ENCODE measurements at places on chromosomes 12 and 14.

DNA sequence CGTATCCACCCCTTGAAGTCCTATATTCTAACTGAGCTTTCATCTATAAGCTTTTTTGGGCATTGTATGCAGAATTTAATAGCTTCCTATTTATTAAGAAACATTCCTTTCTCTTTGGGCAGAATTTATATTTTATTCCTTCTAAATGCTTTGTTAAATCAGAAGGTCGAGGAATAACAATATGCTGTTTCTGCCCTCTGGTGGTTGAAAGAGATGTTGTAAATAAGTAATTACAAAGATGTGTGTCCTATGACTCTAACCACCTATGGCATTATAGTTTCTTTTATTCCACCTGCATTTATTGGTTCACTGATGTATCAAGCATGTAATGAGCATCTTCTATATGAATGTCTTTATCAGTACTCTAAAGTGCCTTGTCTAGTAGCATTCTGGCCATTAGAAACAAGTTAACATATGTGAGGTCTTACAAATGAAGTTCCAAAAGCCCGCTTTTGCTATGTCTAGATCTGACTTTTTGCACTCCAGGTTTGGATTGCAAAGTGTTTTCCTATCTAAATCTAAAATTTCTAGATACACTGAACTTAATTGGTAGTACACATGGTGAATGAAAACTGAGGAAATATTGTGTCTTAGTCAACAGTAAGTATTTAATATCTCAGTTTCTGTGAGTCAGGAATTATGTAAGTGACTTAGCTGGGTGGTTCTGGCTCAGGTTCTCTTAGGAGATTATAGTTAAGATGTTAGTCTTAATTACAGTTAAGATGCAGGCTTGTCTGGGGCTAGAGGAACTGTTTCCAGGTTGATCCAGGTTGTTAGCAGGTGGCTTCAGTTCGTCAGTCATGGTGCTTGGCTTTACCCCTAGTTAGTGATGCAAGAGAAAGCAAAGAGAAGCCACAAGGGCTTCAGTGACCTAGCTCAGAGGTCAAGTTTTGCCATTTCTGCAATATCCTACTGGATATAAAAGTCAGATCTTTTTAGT lies 57.5 kb downstream of the PLEKHA5 start:
- peak; percentile 65 for DNase-seq

GRCh38 chr12:69097619-69098368 lies 141.6 kb upstream of the CPSF6 start:
- no peak for DNase-seq

- DNase-seq = no peak
Measured at GRCh38 chr12:41893491-41893890, 251.2 kb downstream of the GXYLT1 start.

DNA sequence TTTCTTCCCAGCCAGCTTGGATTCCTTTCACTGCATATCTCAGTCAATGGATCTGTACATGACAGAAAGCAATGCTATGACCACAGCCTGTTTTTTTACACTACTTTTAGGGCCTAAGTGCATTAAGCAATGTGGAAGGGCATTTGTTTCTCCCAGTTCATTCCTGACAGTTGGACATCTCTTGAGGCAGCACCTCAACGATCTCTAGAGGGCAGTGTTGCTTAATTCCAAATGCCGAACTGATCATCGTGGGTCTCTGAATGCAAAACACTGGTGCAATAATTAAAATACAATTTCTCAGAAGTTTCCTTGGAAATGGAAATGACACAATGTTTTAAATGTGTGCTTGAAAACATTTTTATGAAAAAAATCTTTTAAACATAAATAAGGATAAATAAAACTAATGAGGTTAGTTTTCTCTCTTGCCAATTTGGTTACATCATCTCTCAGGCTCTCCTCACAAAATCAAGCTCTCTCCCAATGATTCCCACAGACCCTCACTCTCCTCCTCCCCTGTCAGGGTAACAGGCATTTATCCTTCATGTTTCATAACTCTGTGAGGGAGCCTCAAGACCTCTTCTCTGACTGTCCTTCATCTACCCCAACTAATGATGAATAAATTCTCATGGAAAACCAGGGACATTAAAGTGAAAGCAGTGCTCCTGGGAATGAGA lies 192.4 kb upstream of the SLC16A7 start:
- peak; percentile 63 for DNase-seq

- no peak for DNase-seq
Measured at GRCh38 chr12:75959060-75959459, 72.5 kb downstream of the PHLDA1 start.

DNA sequence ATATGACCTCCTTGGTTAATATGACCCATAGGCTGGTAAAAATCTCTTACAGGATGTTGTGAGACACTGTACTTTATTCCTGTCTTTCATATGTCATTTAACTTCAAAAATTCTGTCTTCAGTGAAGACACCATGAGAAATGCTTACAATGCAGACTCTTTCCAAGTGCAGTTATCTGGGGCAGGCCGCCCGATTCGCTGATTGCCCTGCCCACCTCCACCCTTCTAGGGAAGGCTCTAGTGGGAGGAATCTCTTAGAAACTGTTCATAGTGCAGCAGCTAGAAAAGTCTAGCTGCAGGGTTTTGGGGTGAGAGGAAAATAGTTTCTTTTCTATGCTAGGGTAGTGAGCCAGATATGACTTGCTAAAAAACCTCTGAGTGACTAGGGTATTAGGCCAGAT lies 15.0 kb upstream of the CIPC start:
- DNase-seq = no peak

DNA sequence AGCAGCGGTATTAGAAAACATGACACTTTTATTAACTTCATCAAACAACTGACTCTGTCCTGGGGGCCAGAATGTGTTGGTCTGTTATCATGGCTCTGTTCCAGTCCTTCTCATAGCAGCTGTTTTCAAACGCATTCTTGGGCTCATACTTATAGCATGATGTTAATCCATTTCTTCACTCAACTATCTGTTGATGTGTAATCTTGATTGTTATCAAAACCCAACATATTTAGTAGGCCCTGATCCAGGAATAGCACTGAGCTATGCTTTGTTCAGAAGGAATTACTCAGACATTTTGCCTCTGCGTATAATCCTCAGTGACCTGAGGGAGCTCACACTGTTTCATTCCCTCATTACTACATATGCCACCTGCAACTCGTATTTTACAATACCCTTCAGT lies 315.9 kb downstream of the BMP4 start:
- no peak for DNase-seq

DNA sequence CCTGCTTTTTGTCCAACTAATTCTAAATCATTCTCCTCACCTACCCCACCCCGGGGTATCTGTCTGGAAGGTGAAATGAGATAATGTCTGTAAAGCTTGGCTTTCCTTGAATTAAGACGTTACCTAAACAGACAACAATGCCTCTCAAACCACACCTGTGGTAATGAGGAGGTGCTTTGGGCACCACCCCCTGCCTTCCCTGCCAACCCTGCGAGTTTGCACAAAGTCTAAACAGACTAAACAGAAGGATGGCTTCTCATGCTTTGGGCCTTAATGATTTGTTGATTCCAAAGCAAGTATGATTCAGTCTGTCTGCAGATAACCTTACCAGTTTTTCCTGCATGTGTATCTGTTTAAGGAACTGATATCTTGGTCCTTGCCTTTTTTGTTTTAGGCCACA lies 82.4 kb downstream of the ZFC3H1 start:
- DNase-seq = no peak

- DNase-seq = no peak
Measured at GRCh38 chr14:79325071-79325470, 886.2 kb downstream of the DIO2 start.

DNA sequence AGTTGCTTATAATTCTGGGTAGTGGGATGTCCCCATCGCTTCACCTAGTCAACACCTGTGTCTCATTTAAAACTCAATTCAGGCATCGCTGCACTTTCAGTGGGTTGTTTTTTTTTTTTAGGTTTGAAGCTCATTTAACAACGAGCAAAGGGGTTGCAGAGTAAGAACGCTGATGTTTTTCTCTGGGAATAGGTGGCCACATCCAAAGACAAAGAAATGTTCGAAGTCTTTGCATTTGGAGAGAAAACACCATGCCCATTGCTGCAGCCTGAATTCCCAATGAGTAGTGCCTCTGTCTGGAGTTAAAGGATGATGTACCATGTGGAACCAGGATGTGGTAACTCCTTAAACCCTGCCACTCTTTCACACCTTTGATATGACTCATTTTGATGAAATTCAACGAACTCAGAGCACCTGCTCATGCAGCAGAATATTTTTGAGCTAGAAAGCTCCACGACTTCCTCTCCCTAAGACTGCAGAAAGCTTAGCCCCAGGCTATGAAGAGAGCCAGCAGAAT lies 35.1 kb upstream of the BATF start:
- DNase-seq = no peak

- no peak for DNase-seq
Measured at GRCh38 chr14:61542848-61543790, 152.2 kb upstream of the HIF1A start.

DNA sequence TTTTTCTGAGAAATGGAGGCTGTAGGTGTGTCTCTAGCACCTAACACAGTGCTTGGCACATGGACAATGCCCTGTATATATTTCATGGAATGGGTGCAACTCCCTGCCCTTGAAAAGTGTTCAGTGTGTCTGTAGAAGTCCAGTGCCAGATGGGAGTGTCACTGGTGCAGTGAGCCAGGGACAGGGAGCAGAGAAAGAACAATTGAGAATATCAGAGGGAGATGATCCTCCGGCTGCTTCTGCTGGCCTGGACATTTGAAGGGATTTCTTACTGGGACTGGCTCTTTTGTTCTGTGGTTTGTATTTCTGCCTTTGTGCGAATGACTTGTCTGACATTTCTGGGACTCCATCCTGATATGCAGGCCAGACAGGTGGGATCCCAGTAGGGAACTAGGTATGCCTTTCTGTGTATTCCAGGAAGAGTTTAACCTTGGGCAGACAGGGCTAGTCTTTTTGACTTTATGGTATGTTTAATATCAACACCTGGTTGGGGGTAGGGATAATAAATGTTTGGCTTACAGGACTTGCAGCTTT lies 328.0 kb downstream of the NRXN3 start:
- no peak for DNase-seq

DNA sequence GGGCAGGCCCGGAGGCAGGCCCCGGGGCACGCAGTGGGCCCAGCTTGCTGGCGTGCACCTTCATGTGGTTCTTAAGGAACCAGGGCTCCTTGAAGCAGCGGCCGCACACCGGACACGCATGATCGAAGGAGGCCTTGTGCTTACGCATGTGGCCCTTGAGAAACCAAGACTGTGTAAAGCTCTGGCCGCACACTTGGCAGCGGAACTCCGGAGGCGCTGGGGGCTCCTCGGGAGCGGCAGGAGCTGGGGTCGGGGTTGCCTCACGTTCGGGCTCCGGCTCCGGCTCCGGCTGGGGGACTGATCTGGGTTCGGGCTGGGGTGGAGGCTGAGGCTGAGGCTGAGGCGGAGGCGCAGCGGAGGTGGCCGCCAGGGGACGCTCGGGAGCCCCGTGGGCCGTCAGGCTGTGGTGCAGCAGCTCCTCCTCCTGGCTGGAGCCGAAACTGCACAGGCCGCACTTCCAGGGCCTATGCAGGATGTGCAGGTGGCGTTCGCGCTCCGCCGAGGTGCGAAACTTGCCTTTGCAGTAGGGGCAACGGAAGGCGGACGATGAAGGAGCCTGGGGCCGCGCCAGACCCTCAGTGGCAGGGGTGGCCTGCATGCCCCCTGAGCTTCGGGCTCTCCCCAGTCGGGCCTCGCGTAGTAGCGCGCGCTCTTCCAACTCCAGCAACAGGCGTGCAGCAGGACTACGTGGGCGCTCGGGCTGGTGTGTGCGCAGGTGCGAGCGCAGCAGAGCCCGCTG lies 6.0 kb downstream of the ZNF219 start:
- DNase-seq = peak; percentile 22

- no peak for DNase-seq
Measured at GRCh38 chr14:88488081-88488480, 66.7 kb downstream of the PTPN21 start.

DNA sequence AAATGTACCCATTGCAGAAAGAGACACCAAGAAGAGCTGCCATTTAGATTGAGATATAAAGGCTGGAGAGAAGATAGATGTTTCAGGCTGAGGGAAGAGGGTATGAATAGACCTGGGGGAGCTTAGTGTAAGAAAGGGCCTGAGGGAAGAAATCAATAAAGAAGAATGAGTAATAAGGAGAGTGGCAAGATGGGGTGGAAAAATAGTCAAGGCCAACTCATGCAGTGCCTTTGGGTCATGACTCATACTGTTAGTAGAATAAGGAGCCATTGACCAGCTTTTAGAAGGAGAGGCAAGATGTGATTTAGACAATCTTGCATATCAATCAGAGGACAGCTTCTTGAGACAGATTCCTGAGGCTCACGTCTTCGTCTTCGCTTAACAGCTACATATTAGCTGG lies 287.5 kb downstream of the DUSP6 start:
- peak; percentile 60 for DNase-seq

GRCh38 chr14:91778217-91778616 lies 46.3 kb upstream of the CATSPERB start:
- no peak for DNase-seq

DNA sequence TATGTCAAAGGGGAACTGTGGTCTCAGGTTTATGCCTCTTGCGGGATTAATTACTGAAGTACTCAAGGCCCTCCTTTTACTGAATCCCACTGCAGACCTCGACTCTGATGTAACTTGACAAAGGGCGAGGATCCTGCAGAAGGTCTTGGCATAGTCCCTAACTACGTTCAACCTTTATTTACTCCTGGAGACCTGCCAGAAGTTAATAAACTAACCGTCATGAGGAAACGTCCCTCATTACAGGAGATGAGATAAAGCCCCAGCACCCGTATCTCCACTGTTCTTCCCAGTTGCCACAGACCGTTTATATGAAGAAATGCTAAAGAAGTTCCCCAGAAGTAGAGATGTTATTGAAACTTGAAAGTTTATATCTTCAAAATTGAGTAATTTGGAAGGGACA lies 190.9 kb downstream of the ETV6 start:
- no peak for DNase-seq

GRCh38 chr14:100237735-100238418 lies 1.1 kb upstream of the YY1 start:
- peak; percentile 74 for DNase-seq

- no peak for DNase-seq
Measured at GRCh38 chr12:120071493-120072020, 45.0 kb downstream of the RAB35 start.

GRCh38 chr12:64105026-64105425 lies 117.1 kb downstream of the KICS2 start:
- no peak for DNase-seq

DNA sequence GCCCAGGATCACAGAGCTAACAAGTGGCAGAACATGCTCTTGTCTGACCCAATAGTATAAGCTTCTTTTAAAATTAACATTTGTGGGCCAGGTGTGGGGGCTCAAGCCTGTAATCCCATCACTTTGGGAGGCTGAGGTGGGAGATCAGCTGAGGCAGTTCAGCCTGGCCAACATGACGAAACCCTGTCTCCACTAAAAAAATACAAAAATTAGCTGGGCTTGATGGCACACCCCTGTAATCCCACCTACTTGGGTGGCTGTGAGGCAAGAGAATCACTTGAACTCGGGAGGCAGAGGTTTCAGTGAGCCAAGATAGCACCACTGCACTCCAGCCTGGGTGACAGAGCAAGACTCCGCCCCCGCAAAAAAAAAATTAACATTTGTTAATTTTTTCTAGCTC lies 33.0 kb upstream of the IL22 start:
- no peak for DNase-seq

DNA sequence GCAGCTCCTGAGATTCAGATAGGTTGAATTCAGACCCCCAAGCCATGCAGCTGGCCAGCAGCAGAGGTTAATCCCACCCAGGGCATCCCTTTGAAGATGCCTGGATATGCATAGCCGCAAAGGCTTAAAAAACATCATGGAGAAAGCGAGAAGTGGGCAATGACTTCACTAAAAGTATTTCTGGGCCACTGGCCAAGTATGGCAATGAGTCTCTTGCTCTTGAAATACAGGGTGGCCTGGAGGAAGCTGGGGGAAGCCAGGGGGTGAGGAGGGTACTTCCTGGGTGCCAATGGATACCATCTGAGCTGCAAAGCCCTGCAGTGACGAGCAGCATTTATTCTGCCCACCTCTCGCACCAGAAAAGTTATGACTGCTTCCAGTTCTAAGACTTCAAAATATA lies 539.3 kb upstream of the TBX3 start:
- no peak for DNase-seq

All from RKO (cell line).